Hindlimb muscle (tissue), 1 donor: ENCODE measurements at places on chromosomes 13 and 19.
A peak's percentile ranks its signal among the peaks of the same experiment; 100 is the strongest.

DNA sequence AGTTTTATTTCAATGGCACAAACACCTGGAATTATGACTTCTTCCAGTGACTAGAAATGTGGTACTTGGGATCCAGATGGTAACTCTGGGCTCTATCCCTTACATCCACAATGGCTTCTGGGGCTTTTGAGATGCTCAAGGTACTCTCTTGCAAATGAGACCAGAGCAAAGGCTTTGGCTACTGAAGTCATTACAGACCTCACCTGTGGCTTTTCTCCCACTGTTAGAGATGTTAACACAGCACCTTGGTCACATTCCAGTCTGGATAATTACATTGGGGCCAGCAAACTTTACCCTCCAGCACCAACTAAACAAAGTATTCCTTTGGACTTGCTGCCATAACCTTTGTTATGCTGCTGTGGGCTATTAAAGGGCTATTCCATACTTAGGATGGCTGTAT lies 6.1 kb downstream of the ENOX1 start:
- DNase-seq: no peak

- DNase-seq: no peak
Observed at GRCh38 chr13:49629196-49629938, 1.1 kb downstream of the ARL11 start.

- no peak for DNase-seq
Observed at GRCh38 chr19:7856679-7857663, 17.2 kb downstream of the PRR36 start.

GRCh38 chr19:48890551-48890950 lies 8.0 kb downstream of the TULP2 start:
- DNase-seq: no peak

- no peak for DNase-seq
Observed at GRCh38 chr13:75326173-75327134, 155.5 kb downstream of the TBC1D4 start.

- no peak for DNase-seq
Observed at GRCh38 chr13:90084684-90085290, 1262.7 kb upstream of the MIR17HG start.

DNA sequence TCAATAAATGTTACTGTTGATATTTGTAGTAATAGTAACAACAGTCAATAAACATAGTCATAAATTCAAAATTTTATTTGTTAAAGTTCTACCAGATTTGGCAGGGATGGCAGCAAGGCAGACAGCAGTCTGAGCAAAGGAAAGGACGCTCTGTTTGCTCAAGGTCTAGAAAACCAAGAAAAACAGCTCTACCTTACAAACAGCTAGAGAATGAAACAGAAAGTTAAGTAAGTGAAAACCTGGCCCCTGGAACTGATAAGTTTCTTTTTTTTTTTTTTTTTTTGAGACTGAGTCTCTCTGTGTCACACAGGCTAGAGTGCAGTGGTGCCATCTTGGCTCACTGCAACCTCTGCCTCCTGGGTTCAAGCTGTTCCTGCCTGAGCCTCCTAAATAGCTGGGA lies 27.9 kb downstream of the ENOX1 start:
- no peak for DNase-seq

DNA sequence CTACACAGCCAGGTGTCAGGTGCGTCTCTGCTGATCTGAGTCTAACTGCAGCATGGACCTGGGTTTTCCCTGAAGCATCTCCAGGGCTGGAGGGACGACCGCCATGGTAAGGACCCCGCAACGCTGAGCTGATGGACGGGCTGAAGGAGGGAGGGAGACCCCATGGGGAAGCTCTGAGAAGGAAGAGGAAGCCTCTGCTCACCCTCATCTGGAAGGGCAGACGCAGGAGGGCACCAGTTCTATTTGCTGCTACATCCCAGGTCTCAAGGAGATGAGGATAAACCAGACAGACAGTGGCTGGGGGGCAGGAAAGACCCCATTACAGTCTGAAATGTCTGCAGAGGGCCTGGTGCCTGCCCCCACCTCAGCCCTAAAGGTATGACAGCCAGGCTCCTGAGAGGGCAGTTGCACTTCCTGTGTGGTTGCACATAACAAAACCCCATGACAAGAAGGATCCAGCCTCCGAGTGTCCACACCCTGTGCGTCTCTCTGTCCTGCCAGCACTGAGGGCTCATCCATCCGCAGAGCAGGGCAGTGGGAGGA lies at the start of gene LILRA2:
Gene LILRA2 (plus strand): TSS at position 461 of the 543 bp plus-strand sequence. CDS start 89 bp downstream, outside the sequence.
- no peak for DNase-seq

GRCh38 chr19:48190288-48190884 lies 19.9 kb downstream of the ZSWIM9 start:
- no peak for DNase-seq

DNA sequence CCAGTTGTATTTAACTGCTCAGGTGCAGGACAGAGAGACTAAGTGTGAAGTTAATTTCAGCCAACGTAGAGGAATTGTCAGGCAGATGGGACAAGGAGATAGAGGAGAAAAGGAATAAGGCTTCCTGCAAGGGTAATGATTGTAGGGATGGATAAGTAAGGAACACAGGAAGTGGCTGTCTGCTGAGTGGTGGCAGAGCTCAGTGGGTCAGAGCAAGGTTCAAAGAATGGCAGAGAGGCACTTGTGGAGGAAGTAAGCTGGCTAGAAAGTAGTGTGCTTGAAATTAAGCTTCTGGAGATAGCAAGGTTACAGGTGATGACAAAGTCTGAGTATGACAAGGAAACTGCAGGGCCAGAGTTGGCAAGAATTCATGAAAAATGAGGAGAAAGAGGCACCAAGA lies 47.9 kb downstream of the USPL1 start:
- DNase-seq: no peak

DNA sequence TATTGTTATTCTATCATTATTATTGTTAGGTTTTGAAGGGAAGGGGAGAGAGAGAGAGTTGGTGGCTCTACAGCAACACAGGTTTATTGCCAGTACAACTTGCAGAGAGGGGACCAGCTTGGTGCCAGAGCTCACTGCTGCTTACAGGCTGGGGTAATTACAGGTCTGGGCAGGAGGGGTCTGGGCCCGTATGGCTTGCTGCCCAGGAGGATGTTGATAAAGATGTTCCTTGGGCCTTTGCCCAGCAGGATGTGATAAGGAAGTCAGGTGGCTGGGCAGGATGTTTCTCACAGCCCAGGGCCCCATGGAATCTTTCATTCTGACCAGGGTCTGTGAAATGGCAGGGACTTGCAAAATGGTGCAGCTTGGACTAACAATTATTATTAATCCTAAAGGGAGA lies 64.2 kb upstream of the ZNF599 start:
- no peak for DNase-seq

DNA sequence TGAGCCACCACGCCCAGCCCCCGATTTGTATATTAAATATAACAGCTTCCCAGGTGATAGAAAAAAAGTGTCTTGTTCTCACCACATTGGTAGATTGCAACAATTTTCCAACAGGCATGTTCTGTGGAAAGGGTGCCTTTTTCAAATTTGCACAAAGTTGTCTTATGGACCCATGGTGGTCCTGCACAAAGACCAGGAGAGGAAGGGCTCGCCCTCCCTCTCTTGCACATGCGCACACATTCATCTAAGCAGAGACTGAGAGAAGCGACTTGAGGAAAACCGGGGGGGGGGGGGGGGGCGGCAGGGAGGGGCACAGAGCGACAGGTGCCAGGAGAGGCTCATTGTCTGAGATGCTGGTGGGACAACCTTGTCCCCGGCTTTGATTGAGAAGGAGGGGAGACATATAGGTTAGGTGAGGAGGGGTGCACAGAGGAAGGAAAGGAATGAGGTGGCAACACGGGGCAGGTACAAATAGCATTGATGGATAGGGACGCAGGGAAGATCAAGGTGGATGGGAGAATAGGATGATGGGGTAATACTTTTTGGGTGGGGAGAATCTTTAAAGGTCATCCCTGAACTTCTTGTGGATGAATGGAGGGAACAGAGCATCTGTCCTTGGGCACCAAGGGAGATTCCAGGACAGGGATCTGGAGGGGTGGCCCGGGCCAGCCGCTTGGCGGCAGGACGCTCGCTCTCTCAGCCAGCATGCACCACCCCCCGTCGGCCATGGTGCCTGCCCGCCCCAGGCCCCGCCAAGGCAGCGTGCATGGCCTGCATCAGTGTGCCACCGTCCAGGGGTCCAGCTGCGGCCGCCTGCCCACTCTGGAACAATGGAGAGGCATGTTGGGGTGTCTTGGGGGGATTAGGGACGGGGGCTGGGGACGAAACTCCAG lies 76.0 kb downstream of the IER2 start:
- no peak for DNase-seq

DNA sequence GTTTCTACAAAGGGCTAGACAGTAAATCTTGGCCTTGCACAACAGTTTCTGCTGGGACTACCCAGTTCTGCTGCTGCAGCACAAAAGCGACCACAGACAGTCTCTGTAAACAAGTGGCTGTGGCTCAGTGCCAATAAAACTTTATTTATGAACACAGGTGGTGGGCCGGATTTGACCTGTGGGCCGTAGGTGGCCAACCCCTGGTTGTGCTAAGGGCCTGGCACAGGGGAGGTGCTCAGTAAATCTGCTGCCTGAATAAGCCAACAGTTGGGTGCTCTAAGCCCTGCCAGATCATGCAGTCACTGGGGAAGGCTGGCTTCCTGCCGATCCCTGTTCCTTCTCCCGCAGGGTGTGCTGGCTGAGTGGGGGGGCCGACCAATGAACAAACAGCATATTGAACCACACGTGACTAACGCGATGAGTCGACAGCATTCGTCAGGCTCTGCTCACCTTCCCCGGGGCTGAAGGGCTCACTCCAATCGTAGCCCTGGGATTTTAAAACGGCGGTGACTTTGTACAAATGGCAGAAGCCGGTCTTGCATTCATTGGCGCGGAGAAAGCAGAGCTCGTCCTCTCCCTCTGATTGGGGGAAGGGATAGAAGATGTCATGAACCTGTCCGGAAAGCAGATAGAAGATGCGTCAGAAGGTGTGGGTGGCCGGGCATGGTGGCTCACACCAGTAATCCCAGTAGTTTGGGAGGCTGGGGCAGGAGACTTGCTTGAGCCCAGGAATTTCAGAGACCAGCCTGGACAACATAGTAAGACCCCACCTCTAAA lies 24.3 kb upstream of the MYDGF start:
- no peak for DNase-seq

- DNase-seq: peak; percentile 13
Observed at GRCh38 chr13:61954092-61954491, 538.4 kb upstream of the PCDH20 start.

- no peak for DNase-seq
Observed at GRCh38 chr19:19385896-19386869, 19.3 kb upstream of the GATAD2A start.

DNA sequence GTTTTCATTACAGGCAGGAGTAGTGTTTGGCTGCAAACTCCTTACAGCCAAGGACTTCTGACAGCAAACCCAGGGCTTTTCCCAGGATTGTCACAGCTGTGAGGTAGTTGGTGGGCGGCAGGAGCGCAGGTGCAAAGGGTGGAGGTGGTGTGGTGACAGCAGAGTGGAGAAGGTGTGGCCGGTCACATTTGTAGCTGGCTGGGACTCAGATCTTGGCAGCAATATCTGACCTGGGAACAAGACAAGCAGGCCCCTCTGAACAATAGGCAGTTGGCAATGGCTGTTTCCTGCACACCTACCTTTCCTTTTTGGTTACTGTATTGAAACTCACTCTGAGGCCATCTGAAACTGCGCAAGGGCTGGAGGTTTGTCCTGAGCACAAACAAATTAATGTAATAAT lies 327.3 kb downstream of the COG6 start:
- no peak for DNase-seq
